ENCODE measurements at places on chromosomes 5 and 9. TPM values are rescaled to one million over a fixed set of nuclear protein-coding genes. Genes with fewer than 3 reads are reported as not detected.

RETREG1 gene
- 15.7 TPM for total RNA-seq

PCA3 gene
- 0.39 TPM for total RNA-seq

HSPB3 gene
- not detected for total RNA-seq

AMBP gene
- not detected for total RNA-seq

TMEM215 gene
- total RNA-seq: not detected

NEUROG1 gene
- total RNA-seq: not detected

Data from placental epithelial cell (primary cell).